Activated CD4-positive, alpha-beta T cell treated with anti-CD3 and anti-CD28 coated beads, Interleukin-2, amount 10 ng/mL, durations not matched to agents 24 days and 14 days (primary cell): ENCODE measurements at places on chromosomes 2 and 18. TPM values are rescaled to one million over a fixed set of nuclear protein-coding genes. Genes with fewer than 3 reads are reported as not detected.

Gene CENPO
- 44.0 and 45.9 TPM in 2 replicates for total RNA-seq

Gene DPP4
- total RNA-seq: 65.4 and 68.0 TPM in 2 replicates

Gene NOSTRIN
- total RNA-seq: not detected in 2 replicates

DNA sequence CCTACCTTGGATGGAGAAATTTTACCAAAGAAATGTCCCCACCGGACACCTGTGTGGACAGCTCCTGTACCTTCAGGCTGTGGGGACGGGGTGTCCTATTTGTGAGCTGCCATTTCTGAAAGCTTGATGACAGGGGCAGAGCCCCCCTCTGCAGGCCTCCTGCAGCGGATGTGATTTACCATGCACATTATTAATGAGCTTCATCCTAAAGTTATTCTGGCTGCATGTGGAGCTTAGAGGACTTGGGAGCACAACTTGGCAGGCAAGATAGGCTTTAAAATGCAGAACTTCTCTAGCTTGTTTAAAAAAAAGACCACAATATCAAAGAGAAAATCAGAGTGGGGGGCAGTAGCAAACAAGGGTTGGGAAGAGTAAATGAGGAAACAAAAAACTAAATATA, 350.0 kb upstream of the KLHL29 start:
- DNase-seq: no peak

Gene COL4A3
- total RNA-seq: not detected in 2 replicates

Gene LAMA3
- total RNA-seq: not detected in 2 replicates

GRCh38 chr2:138536302-138536701, 34.7 kb downstream of the SPOPL start:
- DNase-seq: no peak

DNA sequence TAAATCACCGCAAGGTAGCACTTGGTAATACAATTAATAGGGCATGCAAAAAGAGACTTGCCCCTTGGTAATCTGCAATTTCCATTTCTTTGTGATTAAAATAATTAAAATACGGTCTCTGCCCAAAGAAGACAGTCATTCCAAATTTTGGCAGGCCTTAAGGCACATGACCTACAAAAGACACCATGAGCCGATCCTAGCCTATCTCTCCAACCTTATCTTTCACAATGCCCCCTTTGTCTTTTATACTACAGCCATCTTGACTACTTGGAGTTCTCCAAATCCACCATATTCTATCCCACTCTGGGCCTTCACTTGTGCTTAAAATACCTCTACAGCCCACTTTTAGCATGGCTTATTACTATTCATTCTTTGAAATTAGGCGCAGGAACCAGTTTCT, 23.3 kb downstream of the CFAP210 start:
- DNase-seq: no peak

- no peak for DNase-seq
Measured at GRCh38 chr18:73848656-73849055, 299.0 kb downstream of the FBXO15 start.

- DNase-seq: no peak
Measured at GRCh38 chr18:4765401-4765800, 310.3 kb upstream of the DLGAP1 start.

GRCh38 chr2:203583701-203584100, 48.6 kb upstream of the RAPH1 start:
- peak; percentile 71 for DNase-seq

- no peak for DNase-seq
Measured at GRCh38 chr18:60145776-60146175, 226.8 kb downstream of the MC4R start.

DNA sequence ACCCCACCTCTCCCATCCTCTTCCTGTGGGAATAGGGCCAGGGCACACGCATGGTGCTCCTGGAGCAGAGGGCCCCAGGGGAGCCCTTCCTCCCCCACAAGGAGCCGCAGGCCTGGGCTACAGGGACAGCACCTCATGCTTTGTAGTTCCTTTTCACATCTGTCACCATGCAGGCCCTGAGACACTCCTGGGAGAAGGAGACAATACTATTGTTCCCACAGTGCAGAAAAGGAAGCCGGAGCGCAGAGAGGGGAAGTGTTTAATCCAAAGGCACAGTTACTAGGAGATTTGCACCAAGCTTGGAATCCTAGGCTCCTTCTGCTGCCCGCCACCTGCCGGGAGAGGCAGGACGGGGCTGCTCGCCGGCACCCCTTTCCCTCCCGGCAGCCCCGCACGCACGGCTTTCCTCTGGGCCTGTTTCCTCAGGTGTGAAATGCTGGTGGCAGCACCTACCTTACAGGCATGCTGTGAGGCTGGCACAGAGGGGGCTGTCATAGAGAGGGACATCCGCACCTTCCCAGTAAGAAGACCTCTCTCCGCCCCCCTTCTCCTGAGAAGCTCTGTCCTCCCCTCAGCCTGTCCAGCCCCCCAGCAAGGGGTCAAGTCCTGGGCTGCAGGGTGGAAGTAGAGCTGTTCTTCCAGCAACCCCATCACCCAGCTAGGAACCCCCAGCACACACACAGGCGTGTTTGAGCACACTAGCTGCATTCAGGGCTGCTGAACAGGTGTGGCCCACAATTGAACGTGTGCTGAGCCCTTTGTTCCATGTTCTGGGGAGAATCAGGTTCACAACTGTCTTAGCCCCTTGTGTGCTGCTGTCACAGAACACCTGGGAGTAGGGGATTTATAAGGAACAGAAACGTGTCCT, 62.6 kb downstream of the SMAD7 start:
- no peak for DNase-seq

Gene PDE11A
- total RNA-seq: not detected in 2 replicates

GRCh38 chr2:179538406-179539123, 273.9 kb upstream of the SESTD1 start:
- no peak for DNase-seq

DNA sequence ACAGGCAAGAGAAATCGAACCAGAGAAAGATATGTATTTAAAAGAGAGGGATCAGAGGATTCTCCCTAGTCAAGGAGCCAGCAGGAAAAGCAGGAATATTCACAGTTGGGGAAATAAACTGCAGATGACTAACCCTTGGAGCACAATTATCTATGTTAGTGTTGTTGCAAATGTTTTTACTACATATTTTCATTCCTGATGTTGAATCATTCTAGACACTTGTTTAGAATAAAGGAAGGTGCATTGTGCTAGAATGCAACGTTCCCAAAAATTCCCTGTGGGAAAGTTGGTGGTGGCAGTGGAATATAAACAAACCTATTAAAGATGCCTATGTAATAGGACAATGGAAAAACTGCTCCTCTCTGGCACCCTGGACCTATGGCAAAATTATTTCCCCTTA, 63.3 kb downstream of the DTNA start:
- no peak for DNase-seq

DNA sequence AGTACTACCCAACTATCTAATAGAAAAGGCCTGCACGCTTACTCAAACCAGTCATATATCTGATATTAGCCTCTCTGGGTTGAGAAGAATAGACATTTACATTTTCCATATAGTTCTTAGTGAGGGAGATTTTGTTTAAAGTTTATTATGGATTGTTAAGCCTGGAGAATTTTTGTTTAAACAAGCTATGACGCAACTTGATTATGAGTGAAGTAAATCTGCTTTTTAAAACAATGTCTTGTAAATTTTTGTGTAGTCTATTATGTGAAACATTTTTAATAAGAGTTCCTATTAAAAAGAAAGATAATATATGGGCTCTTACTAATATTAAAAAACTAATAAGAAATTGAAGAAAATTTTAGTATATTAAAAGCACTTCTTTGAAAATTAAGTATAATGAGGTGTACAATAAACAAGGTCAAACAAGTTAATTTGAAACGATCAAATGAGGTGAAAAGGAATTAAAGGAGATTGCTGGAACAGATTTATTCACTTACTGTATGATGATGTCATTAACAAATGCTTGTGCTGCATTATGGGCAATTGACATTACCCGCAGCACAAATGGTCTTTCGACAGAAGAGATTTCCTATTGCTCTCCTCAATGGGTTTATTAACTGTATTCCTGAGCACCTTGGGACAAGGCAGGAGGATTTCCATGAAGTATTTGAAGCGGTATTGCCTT, 229.2 kb upstream of the SMIM21 start:
- DNase-seq: no peak

- no peak for DNase-seq
Measured at GRCh38 chr2:73238149-73238548, 4.0 kb downstream of the CCT7 start.

DNA sequence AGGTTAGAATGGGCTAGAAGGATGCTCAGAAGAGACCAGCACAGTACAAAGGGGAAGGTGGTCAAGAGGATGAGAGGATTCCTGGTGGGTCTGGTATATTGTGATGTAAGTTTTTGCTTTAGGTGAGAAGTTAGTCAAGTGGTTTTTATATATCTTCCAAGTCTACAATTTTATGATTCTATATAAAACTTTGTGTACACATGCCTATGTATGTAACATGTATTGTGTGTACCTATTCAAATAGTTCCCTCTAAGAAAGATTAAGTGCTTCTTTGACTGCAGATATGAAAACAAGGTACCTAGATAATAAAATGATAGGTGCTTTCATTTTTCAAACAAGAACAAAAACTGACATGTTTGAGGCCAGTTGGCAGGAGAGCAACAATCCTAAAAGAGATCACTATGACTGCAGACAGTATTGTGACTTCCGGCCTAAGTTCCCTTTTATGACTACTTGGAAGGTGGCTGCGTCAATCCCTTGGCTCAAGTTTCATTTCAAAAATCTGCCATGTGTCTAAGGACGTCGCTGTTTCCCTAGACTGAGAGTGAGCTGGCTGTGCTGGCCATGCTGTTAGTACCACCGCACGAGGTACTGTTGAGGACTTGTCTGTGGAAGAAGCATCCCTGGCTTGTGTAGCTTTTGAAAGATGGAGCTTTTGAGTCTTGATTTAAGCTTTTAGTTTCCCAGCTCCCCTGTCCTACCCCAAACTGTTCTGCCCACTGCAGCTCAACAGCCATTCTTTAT, 123.1 kb downstream of the PRPF40A start:
- DNase-seq: peak; percentile 67

GRCh38 chr2:130887643-130888042, 50.9 kb downstream of the ARHGEF4 start:
- no peak for DNase-seq
